ENCODE measurements at places on chromosomes 1 and 21.

DNA sequence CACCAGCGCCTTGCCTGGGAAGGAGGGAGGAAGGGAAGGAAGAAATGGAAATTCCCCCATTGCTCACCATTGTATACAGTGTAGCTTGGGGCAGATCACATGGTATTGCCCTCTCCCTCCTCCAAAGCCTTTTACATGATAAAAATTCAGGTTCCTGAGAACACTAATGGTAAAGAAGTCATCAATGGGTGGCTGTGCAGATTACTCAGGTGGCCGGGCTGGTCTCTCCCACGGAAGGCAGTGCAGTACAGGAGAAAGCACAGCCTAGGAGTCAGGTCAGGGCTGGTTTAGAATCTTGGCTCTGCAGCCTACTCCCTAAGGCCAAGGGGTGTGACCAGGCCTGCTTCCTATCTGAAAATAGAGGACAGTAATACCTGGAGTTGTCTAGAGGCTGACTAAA is 107.9 kb downstream of the SUSD4 start:
- no peak for DNase-seq

DNA sequence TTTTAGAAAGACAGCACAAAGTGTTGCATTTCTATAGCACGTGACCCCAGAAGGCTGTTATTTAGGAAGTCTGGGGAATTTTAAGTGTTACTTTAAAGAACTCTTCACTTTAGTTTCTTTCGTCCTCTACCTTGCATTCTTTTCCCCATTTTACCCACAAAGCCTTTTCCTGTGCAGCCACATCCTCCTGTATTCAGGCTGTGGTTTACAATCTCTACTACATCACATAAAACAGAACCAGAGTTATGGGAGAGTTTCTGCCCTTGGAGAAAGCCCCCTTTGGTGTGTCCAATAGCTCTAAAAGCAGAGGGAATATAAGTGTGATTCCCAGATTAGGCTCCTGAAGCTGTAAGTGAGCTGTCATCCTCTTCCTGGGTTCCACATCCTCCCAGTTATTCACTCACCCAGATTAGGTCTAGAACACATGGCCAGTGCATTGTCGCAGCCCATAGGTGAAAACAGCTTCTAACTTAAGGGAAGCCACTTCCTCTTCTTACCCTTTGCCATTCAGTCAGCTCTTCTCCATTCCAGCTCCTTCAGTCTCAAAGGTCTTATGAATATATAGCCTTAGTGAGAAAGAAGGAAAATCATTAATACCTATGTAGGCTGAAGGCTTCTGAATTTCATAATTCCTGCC is 171.1 kb downstream of the PIGK start:
- DNase-seq: no peak

DNA sequence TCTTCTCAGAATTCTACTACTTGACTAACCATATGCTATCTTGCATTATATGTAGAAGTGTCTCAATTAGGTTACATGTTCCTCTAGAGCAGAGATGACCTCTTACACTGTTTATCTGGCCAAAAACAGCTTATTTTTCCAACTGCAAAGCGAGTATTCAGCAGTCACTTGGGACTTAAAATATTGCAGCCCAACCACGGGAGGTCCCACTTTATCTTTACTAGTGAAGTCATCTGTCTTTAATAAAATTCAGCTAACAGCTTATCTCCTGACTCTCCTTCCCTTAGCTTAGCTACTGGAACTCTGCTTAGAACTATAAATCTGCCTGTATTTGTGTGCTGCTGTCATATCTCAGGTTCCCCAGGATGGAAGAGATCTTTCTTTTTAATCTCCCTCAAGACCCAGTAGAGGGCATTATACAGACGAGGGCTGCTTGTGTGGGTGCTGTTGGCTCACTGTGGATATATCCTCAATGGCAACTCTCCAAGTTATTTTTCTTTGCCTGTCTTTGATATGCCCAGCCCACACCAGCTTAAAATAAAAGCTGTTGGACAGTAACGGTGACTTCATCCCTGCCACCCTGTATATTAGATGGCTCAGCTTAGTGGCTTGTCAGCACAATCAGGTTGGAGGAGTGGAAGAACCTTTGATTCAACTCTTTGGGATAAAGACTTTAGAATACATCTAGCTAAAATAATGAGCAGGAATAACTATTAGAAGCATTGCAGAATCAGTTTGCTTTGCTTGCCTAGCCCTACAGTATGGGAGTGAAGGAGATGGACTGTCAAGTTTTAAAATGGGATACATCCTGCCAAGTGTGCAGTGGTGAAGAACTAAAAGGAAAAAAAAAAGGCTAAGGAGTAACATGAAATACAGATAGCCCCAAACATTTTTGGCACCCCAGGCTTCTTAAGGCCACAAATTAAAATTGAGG is 9.6 kb downstream of the ENSA start:
- DNase-seq: peak; percentile 54

DNA sequence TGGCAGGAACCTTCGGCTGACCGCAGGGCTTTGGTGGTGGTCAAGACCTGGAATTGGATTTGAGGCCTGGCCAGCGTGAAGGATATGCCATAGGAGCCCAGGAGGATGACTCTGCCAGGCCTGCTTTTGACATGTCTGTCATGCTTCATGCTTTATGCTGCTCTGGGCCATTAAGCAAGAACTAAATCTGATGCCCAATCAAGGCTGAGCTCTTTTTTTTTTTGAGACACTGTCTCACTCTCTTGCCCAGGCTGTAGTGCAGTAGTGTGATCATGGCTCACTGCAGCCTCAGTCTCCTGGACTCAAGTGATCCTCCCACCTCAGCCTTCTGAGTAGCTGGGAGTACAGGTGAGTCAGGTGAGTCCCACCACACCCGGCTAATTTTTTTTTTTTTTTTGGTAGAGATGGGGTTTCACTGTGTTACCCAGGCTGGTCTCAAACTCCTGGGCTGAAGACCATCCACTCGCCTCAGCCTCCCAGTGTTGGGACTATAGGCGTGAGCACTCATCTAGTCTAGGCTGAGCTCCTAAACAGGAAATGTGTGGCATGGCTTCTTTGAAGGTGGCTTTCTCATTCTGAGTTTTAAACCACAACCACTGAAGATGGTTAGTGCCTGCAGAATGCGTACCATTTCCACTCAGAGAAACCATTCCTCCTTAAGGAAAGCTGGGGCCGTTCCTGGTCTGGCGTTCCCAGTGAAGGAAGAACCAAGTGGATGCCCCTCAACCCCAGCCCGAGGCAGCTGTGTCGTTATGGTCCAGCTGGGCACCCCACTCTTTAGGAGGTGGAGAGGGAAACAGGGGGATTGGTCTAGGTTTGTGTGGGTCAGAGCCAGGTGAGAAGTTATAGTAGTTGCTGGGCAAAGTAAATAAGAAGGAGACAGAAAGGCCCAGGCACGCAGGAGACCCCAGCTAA is 34.2 kb upstream of the ATP5PO start:
- peak; percentile 83 for DNase-seq

GRCh38 chr1:182453631-182454030 is 3.7 kb downstream of the RGSL1 start:
- DNase-seq: no peak

- DNase-seq: no peak
Observed at GRCh38 chr1:60886793-60887331, 195.5 kb upstream of the NFIA start.

Measured in CD4-positive, alpha-beta T cell treated with Interleukin-15 for 4 hours (primary cell).